ENCODE measurements at places on chromosomes 5 and 9.
A peak's percentile ranks its signal among the peaks of the same experiment; 100 is the strongest.

GRCh38 chr5:170749911-170750431 lies 33.6 kb upstream of the GABRP start:
- no peak for DNase-seq

DNA sequence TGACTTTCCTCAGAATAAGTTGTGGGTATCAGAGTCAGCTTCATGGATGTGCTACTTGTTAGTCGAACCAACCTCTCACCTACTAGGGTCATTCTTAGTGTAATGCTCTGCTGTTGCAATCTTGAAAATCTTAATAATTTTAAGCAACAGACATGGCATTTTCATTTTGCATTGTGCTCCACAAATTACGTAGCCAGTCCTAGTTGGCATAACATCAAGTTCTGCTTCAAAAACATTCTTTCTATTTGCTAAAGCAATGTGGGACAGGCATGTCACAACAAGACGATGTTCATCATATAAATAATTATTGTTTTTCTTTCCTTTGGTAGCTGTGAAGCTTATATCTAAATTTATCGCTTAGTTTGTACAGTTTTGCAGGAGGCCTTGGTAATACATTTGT lies 39.3 kb upstream of the CDH12 start:
- DNase-seq: no peak

GRCh38 chr5:151123897-151124751 lies 33.5 kb downstream of the ANXA6 start:
- no peak for DNase-seq

- no peak for DNase-seq
Measured at GRCh38 chr9:7816021-7816420, 16.4 kb upstream of the DMAC1 start.

GRCh38 chr5:390623-391491 lies 52.1 kb upstream of the EXOC3 start:
- DNase-seq: no peak

- no peak for DNase-seq
Measured at GRCh38 chr9:13677801-13678200, 398.3 kb upstream of the MPDZ start.

GRCh38 chr9:121071756-121072421 lies 2.9 kb upstream of the CNTRL start:
- peak; percentile 4 for DNase-seq

DNA sequence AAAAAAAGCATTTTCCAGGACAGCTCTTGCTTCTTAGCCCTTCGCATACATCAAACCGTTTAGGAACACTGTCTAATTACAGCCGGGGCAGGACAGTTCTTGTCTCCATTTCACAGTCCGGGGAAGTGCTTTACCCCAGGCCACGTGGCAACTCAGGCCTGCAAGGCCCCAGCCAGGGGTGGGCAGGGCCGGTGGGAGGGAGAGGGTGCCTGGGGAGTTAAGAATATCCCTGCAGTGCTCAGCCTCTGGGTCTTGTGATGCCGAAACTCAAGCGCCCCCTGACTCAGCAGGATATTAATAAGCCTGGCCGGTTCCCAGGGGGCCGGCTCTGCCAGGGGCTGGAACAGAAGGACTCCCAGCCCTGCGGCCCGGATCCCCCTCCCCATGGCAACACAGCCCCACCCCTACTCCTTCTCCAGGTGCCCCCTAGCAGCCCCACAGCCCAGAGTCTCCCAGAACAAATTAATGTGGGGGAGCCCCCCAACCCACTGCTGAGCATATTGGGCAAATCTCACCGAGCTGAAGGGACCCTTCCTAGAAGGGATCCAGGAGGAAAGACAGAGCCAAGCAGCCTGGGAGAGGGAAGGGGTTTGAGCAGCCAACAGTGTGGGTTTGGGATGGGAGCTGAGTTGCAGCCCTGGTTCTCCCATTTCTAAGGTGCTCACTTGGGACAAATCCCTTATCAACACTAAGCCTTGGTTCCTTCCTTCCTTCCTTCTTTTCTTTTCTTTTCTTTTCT lies 45.3 kb downstream of the PLPP7 start:
- no peak for DNase-seq

DNA sequence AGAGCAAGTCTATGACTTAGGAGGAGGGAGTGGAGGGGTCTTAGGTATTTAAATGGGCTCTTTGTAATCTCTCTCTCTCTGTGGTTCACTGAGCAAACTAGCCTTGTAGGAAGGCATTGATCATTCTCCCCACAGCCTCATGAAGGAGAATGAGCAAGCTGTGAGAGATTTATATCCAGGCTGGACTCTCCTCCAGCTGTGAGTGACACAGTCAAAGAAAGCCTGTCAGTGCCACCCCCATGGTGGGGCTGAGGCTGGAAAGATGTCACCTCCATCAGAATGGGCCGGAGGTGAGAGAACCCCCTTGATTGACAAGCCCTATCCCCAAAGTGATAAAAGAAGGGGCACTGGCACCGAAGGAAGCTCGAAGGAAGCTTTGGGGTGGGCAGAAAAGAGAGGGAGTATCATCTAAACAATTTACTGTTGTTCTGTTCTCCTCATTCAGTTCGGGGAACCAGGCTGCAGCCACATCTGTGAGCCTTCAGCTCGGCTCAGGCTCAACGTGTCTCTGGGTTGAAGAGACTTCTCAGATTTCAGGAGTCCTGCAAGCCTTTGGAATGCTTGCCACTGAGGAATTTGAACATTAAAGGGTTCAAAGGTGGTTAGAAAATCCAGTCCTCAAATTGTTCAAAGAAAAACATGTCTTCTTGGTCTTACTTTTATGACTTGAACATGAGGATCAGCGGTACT lies 538.2 kb upstream of the ZNF462 start:
- DNase-seq: no peak

DNA sequence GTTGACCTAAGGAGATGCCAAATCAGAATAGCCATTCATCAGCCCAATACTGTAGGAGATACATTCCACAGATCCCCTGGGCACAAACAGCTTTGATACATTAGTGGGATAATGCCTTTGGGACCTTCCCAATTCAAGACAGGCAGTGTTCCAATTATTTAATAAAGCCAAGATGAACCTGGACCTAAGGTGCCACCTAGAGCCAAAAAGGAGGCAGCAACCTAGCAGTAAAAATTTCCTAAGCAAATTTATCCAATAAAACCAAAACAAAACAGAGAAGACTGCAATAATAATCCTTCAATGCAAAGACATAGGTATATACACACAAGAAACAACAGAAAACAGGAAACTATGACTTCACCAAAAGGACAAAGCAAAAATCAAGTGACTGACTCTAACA lies 253.0 kb downstream of the HINT1 start:
- DNase-seq: no peak

DNA sequence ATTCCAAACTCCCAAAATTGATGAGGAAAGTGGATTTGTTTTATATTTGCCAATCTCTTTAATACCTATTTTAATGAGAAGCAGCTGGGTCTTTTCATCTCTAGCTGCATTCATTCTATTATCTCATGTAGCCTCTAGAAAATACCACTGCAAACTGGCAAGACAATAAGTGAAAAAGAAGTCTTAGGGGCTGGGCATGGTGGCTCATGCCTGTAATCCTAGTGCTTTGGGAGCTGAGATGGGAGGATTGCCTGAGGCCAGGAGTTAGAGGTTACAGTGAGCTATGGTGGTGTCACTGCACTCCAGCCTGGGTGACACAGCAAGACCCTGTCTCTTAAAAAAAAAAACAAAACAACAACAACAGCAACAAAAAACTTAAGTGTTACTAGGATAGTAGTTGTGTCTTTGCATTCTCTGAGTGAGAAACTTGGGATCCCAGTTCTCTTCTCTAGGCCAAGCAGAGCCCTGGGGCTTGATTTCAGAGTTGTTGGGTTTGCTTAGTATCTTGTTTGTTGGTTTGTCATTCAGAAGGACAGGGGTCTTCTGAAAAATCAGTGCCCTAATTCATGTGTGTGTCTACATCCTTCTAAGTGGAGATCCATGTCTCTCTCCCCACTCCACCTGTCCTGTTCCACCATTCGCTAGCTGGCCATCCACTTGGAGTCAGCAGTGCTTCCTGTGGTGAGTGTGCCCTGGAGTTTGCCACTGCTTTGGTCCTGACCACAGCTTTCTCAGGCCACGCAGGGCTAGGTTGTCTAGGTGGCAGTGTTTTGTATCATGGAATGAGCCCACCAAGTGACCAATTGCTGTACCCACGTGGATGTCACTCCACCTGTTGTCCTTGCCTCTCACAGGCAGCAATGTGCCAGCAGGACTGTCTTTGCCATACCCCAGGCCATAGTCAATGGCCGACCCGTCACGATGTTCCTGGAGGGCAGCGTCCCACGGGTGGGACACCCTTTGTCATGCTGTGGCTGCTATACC lies 19.5 kb downstream of the MARCHF6 start:
- no peak for DNase-seq

- no peak for DNase-seq
Measured at GRCh38 chr5:141496038-141496437, 7.2 kb downstream of the PCDHGC5 start.

- no peak for DNase-seq
Measured at GRCh38 chr9:83132768-83133167, 69.8 kb upstream of the RASEF start.

DNA sequence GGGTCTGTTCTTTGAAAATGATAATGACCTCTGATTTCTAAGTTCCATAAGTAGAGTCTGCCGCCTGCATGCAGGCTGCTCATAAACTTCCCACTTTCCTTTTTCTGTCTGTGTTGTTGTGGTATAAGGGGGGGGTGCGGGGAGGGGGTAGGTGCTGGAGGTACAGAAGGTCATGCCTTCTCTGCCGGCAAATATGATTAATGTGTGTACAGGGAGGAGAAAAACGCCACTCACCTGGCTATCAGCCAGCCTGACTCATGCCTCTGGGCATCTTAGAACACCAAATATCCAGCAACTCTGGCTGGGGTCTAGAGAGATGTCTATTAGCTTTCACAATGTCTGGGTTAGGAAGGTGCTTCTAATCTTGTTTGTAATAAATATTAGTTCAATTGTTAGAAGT lies 128.3 kb downstream of the EFNA5 start:
- DNase-seq: no peak

DNA sequence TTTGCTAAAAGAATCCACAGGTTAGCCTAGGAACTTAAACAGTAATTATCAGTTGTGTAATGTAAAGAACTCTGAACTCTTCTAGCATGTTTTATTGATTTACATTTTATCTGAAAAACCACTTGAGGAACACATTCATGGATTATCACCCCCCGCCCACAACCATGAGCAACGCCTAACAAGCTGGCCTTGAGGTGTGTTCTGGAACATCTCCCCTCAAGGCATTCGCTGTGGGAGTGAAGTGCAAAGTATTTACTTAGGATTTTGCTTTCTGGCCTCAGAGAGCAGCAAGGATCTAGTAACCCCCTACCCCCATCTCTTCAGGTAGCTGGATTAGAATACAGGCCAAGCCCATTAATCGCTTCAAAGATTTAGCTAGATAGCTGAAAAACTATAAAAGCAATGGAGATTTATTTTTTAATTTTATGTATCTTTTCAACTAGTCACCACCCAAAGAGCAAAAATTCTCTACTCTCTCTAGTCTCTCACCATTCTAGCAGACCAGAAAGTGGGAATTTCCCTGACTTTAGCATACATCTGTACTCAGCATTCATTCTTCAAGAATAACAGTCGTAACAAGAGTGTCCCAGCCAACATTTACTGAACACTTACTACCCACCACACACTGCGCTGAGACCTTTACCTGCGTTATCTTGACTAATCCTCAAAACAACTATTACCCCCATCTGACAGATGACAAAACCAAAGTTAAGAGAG lies 37.2 kb downstream of the DDX31 start:
- no peak for DNase-seq

DNA sequence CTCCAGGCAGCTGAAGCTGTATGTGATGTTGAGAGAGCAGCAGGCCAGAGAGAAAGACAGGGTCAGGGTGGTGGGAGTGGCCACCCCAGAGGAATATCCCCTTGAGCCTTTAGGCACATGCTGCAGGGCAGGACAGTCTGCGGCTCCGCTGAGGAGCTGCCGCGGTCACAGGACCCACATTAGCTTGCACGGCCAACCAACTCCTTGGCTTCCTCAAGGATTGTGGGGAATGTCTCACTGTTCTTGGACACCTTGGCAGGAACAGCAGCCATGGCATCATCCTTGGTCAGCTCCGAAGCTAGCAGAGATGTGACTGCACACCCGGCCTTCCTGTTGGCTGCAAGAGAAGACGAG lies 27.8 kb downstream of the PCDHGC5 start:
- no peak for DNase-seq

GRCh38 chr5:159944056-159944600 lies 27.8 kb downstream of the ADRA1B start:
- no peak for DNase-seq

- DNase-seq: no peak
Measured at GRCh38 chr9:91001146-91001611, 199.6 kb downstream of the SYK start.

- DNase-seq: no peak
Measured at GRCh38 chr5:93589829-93590215, 6.8 kb downstream of the NR2F1 start.

- peak; percentile 39 for DNase-seq
Measured at GRCh38 chr9:63817622-63818518, 1467.1 kb downstream of the FOXD4L5 start.

- DNase-seq: no peak
Measured at GRCh38 chr5:83549674-83550073, 78.1 kb downstream of the VCAN start.

DNA sequence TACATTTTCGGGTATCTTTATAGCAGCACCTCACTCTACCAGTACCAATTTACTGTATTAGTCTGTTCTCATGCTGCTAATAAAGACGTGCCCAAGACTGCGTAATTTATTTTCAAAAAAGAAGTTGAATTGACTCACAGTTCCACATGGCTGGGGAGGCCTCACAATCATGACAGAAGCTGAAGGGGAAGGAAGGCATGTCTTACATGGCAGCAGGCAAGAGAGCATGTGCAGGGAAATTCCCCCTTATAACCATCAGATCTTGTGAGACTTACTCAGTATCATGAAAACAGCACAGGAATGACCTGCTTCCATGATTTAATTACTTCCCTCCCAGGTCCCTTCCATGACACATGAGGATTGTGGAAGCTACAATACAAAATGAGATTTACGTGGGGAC lies 602.6 kb upstream of the DAB2 start:
- no peak for DNase-seq

- DNase-seq: no peak
Measured at GRCh38 chr5:37662362-37662761, 177.5 kb downstream of the GDNF start.

- DNase-seq: no peak
Measured at GRCh38 chr9:36263683-36264082, 5.4 kb upstream of the GNE start.

DNA sequence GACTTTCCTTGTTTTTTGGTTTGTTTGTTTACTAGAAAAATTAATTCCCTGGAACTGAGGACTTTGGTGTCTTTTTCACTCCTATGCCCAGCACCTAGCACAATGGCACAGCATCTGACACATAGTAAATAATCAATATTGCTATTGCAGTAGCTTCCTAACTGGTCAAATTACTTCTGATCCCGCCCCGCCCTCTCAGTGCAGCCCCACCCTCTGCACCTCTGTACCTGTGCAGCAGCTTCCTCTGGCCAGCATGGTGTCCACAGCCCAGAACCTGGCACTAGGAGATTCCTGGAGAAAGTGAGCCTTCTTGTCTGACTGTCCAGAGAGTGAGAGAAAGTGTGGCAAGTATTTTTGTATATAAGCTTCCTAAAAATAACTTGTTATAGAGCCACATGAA lies 343.2 kb downstream of the ZNF608 start:
- no peak for DNase-seq

- no peak for DNase-seq
Measured at GRCh38 chr9:99720455-99721050, 101.1 kb upstream of the NR4A3 start.

All from T-helper 9 cell (primary cell).